ENCODE measurements at places on chromosomes 12 and 14. TPM values are rescaled to one million over a fixed set of nuclear protein-coding genes. Genes with fewer than 3 reads are reported as not detected.

Gene MYH6
- 0.03 TPM for total RNA-seq

Gene RNASE12
- not detected for total RNA-seq

Gene TEX52
- not detected for total RNA-seq

- H3K27me3 ChIP-seq = peaks cover 9% of the 10 kb centered on the region
- DNase-seq = no peak
- no peak overlapping the region for H3K27ac ChIP-seq
- H3K4me3 ChIP-seq = no peak overlapping the region
- H3K36me3 ChIP-seq = no peaks in the 10 kb centered on the region
These were observed 1.8 kb downstream of the PSME1 start for GRCh38 chr14:24137529-24138395.

- no peak overlapping the region for H3K27ac ChIP-seq
- H3K27me3 ChIP-seq = no peaks in the 10 kb centered on the region
- no peak for DNase-seq
- H3K36me3 ChIP-seq = no peaks in the 10 kb centered on the region
These were observed 7.2 kb downstream of the EEA1 start for GRCh38 chr12:92921877-92922276.

DNA sequence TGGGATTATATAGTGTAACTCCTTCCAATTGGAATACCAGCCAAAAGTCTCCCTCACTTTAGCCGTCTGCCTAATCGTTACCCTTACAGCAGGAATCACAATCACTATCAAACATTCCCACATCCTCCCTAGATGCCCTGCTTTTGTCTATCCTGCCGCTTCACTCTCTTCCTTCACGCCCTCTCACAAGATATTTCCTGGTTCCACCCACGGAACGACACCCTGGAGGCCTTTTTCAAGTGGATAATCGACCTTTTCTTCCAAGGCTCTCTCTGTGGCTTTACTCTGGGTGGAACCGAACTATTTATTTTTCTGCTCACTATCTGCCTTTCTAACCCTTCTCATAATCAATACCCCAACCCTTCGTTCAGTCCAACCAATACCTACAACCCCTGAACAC lies 58.9 kb downstream of the MOK start:
- DNase-seq = no peak
- no peak overlapping the region for H3K27ac ChIP-seq
- H3K4me3 ChIP-seq = no peak overlapping the region
- H3K4me1 ChIP-seq = peaks cover 12% of the 10 kb centered on the region
- no peaks in the 10 kb centered on the region for H3K36me3 ChIP-seq
- no peaks in the 10 kb centered on the region for H3K27me3 ChIP-seq

- no peak for DNase-seq
- H3K27ac ChIP-seq = peak overlapping the region; percentile 87
- peak overlapping the region; percentile 71 for H3K4me3 ChIP-seq
- no peaks in the 10 kb centered on the region for H3K36me3 ChIP-seq
- H3K4me1 ChIP-seq = peaks cover 30% of the 10 kb centered on the region
These were observed 604 bp downstream of the EEA1 start for GRCh38 chr12:92928421-92928961.

- no peaks in the 10 kb centered on the region for H3K27me3 ChIP-seq
- H3K4me3 ChIP-seq = no peak overlapping the region
- peaks cover 6% of the 10 kb centered on the region for H3K4me1 ChIP-seq
- DNase-seq = no peak
- no peak overlapping the region for H3K27ac ChIP-seq
- no peaks in the 10 kb centered on the region for H3K36me3 ChIP-seq
These were observed 11.3 kb downstream of the COA8 start for GRCh38 chr14:103574104-103574503.

DNA sequence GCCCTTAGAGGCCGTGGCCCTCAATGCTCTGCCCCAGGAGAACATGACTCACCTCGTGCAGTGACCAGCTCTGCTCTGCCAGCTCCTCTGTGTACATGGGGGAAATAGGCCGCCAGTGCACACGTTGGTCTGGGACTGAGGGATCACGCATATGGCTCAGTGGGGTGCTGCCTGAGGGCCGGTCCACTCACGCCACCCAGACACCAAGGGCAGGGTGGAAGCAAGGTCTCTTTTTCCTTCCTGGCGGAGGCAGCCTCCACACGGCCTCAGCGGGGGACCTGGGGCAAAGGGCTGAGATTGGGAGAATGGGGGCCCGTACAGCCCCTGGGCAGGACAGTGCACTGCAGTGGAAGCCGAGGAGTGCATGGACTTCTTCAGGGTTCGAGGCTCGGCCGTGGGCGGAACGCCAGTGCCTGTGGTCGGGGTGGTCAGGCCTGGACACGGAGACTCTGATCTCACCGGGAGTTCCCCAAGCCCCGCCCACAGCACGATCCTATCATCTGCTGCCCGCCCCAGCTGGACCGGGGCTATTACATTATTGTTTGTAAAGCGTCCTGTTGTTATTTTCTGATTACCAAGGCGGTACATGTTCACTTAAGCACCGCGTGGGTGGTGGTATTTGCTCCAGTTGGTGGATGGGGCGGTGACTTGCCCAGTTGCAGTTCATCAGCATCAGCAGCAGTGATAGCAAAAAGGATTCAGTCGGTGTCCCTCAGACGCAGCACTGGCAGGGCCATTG lies 38.8 kb upstream of the TDRD9 start:
- DNase-seq = no peak
- H3K27ac ChIP-seq = no peak overlapping the region
- H3K4me1 ChIP-seq = no peaks in the 10 kb centered on the region
- no peaks in the 10 kb centered on the region for H3K36me3 ChIP-seq
- H3K27me3 ChIP-seq = peaks cover 13% of the 10 kb centered on the region
- no peak overlapping the region for H3K4me3 ChIP-seq

DNA sequence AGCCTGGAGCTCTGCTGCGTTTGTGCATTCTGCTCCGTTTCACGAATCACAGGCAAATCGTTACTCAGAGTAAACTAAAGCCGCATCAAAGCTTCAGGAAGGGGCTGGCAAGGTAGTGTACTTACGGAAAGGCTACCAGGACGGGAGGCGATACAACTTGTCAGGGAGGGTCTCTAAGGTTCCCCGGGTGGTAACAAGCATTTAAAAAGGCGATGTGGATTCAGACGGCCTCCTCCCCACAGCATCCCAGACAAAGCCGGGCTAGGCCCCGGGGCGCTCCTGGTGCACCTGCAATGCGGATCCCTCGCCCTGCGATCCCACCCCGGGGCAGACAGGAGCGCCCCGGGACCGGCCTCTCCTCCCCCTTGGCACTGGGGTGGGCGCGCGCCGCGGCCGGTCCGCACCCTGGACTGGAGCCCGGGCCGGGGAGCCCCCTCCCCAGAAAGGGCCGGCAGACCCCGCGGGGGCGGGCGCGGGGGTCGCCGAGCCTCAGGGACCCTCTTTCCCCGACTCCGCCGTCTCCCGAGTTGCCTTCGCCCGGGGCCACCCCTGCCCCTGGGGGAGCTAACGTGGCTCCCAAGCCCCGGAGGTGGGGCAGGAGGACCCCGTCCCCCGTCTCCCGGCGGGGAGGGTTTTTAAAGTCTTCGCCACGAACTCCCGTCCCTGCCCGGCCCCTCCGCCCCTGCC lies 718 bp downstream of the CCDC92 start:
- peaks cover 21% of the 10 kb centered on the region for H3K4me1 ChIP-seq
- peak overlapping the region; percentile 96 for H3K4me3 ChIP-seq
- H3K27ac ChIP-seq = no peak overlapping the region
- peaks cover 11% of the 10 kb centered on the region for H3K36me3 ChIP-seq

DNA sequence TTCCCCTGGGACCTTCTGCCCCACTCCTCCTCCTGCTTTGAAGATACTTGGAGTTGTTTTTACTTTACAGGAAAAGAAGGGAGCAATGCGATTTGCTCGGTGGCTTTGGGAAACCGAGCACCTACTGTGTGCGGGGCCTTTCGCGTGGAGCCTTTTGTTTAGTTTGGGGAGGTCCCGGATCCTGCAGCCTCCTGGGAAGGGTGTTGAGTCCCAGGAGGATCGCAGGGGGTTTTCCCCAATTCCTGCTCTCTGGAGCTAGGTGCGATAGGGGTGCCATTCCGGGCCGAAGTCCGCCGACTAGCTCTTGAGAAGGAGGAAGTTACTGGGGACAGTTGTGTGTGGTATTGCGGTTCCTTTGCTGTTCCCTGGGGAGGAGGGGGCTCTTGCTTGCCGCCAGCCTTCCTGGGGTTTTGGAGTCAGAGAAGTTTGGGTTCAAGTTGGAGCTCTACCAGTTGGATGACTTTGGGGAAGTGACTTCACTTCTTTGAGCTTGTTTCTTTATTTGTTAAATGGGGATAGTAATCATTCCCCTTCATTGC lies 1.1 kb downstream of the BRI3BP start:
- peaks cover 22% of the 10 kb centered on the region for H3K27me3 ChIP-seq
- peak; percentile 19 for DNase-seq
- no peaks in the 10 kb centered on the region for H3K36me3 ChIP-seq
- H3K4me3 ChIP-seq = peak overlapping the region; percentile 78
- peaks cover 16% of the 10 kb centered on the region for H3K4me1 ChIP-seq

GRCh38 chr12:113479590-113480335 lies 8.1 kb upstream of the LHX5 start:
- H3K27ac ChIP-seq = peak overlapping the region; percentile 86
- H3K27me3 ChIP-seq = no peaks in the 10 kb centered on the region
- H3K4me1 ChIP-seq = peaks cover 67% of the 10 kb centered on the region

GRCh38 chr14:73397810-73398209 lies 60.5 kb downstream of the NUMB start:
- H3K36me3 ChIP-seq = no peaks in the 10 kb centered on the region
- no peak overlapping the region for H3K27ac ChIP-seq
- H3K4me1 ChIP-seq = no peaks in the 10 kb centered on the region
- DNase-seq = no peak
- H3K4me3 ChIP-seq = no peak overlapping the region
- H3K27me3 ChIP-seq = no peaks in the 10 kb centered on the region

DNA sequence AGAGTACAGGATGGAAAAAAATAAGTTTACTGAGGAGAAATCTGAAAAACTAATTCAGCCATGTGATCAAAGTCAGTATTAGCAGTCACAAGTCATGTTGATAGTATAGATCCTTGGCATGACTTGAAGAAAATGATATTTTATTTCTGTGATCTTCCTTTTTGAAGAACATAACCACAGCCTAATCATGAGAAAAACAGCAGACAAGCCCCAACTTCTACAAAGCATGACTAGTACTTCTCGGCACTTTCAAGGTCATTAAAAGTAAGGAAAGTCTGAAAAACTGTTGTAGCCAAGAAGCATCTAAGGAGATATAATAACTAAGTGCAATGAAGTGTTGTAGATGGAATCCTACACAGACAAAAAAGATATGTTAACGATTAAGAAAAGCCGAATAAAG lies 264.1 kb upstream of the FOXG1 start:
- no peaks in the 10 kb centered on the region for H3K36me3 ChIP-seq
- H3K27me3 ChIP-seq = no peaks in the 10 kb centered on the region
- H3K27ac ChIP-seq = no peak overlapping the region
- H3K4me3 ChIP-seq = no peak overlapping the region
- no peaks in the 10 kb centered on the region for H3K4me1 ChIP-seq
